ENCODE measurements at places on chromosomes 1 and 21. TPM values are rescaled to one million over a fixed set of nuclear protein-coding genes. Genes with fewer than 3 reads are reported as not detected.

The SPRR1A gene
- not detected for total RNA-seq

The KIF17 gene
- 18.5 TPM for total RNA-seq

The MIB2 gene
- 96.9 TPM for total RNA-seq

The RIMS3 gene
- total RNA-seq = 43.9 TPM
